Activated naive CD4-positive, alpha-beta T cell treated with anti-CD3 and anti-CD28 coated beads for 36 hours (primary cell): ENCODE measurements at places on chromosomes 1 and 21. TPM values are rescaled to one million over a fixed set of nuclear protein-coding genes. Genes with fewer than 3 reads are reported as not detected.
A peak's percentile ranks its signal among the peaks of the same experiment; 100 is the strongest.

DNA sequence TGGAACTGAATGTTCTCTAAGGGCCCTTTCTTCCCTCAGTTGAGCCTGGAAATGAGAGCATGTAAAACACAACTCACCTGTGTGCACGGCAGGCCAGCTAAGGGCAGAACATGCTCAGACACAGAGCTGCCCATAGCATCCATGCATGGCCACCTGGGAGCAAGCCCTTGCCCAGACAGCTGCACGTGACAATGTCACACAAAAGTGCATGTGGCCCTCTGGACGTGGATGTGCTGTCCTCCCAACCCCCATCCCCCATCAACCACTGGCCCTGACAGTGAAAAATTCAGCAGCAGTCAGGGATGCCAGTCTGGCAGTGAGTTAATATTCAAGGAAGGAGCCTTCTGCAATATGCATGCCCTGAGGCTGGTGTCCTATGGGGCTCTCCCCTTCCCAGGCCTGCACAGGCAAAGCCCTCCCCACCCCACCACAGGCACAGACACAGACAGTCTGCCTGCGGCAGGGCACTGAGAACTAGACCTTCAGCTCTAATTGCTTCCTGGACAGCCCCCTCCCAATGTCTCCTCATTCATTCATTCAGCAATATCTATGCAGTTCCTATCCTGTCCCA is 14.6 kb upstream of the COL16A1 start:
- DNase-seq, result no peak

Gene KPRP
- not detected for total RNA-seq

DNA sequence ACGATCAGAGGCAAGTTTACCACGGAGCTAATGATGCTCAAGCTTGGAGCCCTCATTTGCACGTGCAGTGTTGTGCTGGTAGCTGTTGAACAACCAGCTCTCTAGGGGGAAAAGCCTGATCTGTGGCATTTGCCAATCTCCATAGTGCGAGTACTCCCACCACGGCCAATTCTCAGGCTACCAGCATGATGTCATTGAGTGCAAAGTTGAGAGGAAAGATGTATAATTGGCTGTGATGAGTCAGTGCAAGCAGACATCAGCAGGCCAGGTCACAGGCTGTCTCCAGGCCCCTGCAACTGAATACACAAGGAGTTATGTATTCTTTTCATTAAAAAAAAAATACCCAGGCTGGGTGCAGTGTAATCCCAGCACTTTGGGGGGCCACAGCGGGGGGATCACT is 233.1 kb upstream of the VAMP3 start:
- no peak for DNase-seq

Gene TFF3
- not detected for total RNA-seq

GRCh38 chr1:47724432-47724999 is 272.7 kb downstream of the TRABD2B start:
- no peak for DNase-seq

DNA sequence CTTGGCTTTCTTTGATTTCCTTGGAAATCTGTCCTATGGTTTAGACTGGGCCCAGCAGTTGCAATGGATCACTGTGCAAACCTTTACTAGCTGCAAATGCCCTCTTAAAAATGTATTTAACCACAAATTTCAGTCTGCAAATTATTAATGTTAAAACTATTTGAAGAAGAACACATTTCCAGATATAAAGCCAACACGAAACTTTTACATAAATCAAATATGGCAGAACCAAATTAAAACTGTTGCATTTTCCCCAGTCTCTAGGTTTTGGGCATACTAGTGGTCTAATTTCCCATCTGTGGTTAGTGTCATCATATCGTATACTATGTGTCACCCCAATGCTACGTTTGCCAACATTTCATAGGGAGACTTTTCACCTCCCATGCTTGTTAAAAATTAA is 52.3 kb downstream of the HMCN1 start:
- DNase-seq, result no peak

DNA sequence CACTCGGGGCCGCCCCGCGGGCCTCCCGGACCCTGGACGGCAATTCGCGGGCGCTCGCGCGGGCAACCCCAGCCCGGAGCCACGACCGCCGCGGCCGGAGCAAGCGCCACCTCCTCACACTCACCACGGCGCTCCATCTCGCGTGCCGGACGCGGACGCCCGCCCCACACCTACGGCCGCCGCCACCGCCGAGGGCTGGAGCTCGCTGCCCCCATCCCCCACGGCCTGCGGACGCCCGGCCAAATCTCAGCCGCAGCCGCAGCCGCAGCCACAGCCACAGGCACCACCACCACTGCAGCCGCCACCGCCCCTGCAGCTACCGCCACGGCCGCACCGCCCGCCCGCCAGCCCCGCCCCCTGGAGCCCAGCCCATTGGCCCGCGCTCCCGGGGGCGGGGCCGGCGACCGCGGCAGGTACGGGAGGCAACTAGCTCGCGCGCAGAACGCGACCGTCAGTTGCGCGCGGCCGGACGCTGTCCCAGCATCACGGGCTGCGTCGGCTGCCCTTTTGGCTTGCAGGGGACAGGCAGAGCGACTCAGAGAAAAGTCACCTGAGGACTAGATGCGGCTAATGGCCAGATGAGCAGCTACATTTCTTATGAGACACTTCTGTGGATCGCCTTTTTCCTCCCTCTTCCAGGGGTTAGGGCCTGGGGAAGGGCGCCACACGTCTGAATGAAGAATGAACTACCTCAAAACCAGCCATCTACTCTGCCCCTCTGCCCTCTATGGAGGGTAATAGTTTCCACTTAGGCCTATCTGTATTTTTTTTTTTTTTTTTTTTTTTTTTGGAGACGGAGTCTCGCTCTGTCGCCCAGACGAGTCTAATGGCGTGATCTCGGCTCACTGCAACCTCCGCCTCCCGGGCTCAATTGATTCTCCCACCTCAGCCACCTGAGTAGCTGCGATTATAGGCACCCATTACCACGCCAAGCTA is at the start of gene ARHGAP29:
ARHGAP29 (minus strand) TSS at position 294 of the 936 bp plus-strand sequence. CDS start 5,973 bp downstream, outside the sequence.
- DNase-seq, result peak; percentile 67

- no peak for DNase-seq
Observed at GRCh38 chr1:3170561-3171453, 101.8 kb downstream of the PRDM16 start.

DNA sequence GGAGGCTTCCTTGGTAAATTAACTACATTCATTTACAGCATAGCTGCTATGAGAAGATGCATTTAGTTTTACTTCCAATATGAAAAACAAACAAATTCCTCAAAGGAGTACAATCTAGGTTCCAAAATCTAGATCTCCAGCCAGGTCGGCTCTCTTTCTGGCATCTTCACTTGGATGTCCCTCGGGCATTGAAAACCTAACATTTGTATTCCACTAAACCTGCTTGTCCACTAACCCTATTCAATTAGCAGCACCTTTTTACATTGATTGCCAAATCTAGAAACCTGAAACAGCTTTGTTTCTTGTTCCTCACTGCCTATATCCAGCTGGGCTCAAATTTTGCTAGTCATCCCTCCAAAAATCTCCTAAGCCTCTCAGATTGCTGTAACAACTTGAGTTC is 14.3 kb upstream of the CXADR start:
- no peak for DNase-seq

Gene SPRR1A
- not detected for total RNA-seq
